ENCODE measurements at places on chromosomes 12 and 14.

DNA sequence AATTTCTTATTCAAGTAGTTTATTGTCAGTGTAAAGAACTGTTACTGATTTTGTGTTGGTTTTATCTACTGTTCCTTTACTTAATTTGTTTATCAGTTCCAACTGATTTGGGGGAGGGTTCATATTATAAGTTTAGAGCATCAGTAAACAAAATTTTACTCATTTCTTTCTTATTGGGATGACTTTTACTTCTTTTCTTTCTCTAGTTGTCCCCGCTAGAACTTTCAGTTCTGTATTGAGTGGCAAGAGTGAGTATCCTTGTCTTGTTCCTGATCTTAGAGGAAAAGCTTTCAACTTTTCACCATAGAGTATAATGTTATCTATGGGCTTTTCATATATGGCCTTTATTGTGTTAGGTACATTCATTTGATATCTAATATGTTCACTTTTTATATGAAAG, 584.1 kb downstream of the LRFN5 start:
- DNase-seq, result no peak

- DNase-seq, result no peak
Measured at GRCh38 chr12:82627799-82628198, 58.9 kb upstream of the TMTC2 start.

DNA sequence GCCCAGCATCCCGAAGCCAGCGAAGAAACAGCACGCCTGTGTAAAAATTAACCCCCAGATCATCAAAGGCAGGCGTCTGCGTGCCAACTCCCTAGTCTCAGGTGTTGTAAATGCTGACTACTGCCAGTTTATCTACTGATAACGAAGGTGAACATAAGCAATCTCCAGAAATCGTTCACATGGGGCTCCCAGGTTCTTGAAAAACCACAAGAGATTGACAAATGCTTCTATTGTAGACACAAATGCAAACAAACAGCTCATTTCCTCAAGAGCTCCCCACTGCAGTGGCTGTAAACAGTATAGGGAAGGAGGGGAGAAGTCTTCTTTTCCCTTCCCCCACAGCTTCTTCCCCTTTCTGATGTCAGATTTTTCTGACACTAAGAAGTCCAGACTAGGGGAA, 5.3 kb upstream of the PLEKHG3 start:
- DNase-seq, result no peak

DNA sequence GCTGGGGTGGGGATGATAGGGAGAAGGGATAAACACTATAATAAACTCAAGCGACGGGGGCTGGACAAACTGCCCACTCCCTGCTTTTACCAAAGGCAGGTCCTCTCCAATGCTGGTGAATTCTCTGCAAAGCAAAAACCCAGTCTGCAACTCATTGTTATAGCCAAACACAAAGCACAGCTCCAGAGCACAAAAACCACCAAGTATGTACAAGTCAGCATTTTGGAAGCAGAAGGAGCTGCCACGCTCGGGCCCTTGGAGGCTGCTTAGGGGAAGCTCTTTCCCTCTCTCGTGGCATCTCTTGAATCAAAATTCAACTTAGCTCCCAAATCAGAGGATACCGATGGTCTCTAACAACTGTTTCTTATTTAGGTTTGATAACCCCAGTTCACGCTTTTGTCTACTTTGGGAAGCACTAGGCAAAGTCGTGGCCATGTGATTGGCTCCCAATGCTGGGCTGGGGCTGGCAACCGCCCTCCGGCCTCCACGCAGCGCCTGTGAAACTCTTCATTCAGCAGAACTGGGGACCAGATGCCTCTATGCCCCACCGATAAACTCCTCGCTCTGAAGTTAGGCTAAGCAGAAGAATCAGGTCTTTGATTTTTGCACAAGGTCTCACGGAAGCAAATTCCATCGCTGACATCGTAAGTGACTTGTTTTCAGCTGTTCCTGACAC, 158.5 kb upstream of the FOXN3 start:
- DNase-seq, result no peak

GRCh38 chr12:113748707-113749432, 217.3 kb downstream of the RBM19 start:
- no peak for DNase-seq

- no peak for DNase-seq
Measured at GRCh38 chr12:105342464-105342863, 12.0 kb downstream of the C12orf75 start.

- no peak for DNase-seq
Measured at GRCh38 chr12:27246774-27247173, 2.7 kb downstream of the STK38L start.

DNA sequence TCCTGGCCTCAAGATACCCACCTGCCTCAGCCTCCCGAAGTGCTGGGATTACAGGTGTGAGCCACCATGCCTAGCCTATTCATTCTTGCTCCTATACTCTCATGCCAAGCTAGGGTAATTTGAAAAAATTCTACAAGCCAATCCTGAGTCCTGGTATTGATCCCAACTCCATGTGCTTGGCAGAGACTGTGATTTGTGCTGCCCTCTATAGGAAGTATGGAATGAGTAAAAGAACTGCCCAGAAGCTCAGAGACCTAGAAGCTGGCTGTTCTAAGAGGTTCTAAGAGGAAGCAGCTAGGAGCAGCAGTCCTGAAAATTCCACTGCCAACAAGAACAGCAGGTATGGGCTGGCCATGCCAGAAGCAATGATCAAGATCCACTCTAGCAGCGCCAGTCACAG, 402.5 kb downstream of the PCNX1 start:
- no peak for DNase-seq

- no peak for DNase-seq
Measured at GRCh38 chr12:72547573-72547972, 275.4 kb downstream of the TRHDE start.

GRCh38 chr14:62064751-62065323, 302.6 kb downstream of the SNAPC1 start:
- DNase-seq, result no peak

GRCh38 chr12:2466211-2466610, 328.6 kb upstream of the FKBP4 start:
- DNase-seq, result no peak

GRCh38 chr12:2633825-2634200, 161.0 kb upstream of the FKBP4 start:
- DNase-seq, result peak; percentile 34

DNA sequence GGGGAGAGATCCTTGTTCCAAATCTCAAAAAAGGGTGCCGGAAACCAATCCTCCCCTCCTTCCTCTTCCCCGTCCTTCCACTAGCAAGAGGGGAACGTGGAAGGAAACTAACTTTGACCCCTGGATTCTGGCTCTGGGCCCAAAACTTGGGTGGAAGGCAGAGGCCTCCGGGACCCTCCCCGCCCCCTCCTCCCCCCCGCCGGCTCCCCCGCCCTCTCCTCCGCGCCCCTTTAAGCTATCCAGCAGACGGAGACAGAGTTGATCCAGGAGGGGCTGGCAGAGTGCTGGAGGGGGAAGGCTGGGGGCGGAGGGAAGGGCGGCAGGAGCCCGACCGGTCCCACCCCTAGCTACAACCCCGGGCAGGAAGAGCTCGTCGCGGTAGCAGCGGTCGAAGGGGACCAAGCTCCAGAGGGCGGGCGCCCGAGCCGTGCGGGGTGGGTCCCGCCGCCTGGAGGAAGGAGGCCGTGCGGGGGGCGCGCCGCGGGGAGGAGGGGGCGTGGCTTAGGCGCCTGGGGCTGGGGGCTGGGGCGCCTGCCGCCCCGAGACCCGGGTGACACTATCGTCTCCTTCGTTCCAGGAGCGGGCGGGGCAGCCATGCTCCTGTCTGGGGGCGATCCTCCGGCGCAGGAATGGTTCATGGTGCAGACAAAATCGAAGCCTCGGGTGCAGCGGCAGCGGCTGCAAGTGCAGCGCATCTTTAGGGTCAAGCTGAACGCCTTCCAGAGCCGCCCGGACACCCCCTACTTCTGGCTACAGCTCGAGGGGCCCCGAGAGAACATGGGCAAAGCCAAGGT, at the start of gene NYNRIN:
NYNRIN (plus strand) TSS at position 351 of the 794 bp plus-strand sequence; CDS start at position 595, 244 bp downstream.
- DNase-seq, result peak; percentile 85

- no peak for DNase-seq
Measured at GRCh38 chr12:71870416-71870815, 30.9 kb downstream of the TBC1D15 start.

- no peak for DNase-seq
Measured at GRCh38 chr14:71438684-71439083, 493.5 kb upstream of the RGS6 start.

DNA sequence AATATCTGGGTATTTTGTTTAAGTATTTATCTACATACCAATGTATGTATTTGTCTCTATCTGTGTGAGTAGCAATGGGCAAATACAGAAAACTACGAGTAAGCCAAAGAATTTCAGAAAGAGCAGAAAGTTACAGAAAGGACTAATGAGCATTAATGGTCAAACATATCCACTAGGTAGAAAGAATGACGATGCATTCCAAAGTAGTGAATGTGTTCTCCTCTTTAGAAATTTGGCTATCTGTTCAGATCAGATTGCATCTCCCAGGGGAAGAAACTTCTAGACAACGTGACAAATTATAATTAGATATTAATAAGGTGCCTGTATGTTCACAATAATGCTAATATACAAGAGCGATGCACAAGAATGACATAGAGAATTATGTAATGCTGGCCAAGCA, 194.5 kb upstream of the GZMB start:
- no peak for DNase-seq
